ENCODE measurements at places on chromosomes 12 and 14. TPM values are rescaled to one million over a fixed set of nuclear protein-coding genes. Genes with fewer than 3 reads are reported as not detected.

TMCC3 gene
- 34.8 TPM for total RNA-seq

KRT7 gene
- total RNA-seq: not detected

DNA sequence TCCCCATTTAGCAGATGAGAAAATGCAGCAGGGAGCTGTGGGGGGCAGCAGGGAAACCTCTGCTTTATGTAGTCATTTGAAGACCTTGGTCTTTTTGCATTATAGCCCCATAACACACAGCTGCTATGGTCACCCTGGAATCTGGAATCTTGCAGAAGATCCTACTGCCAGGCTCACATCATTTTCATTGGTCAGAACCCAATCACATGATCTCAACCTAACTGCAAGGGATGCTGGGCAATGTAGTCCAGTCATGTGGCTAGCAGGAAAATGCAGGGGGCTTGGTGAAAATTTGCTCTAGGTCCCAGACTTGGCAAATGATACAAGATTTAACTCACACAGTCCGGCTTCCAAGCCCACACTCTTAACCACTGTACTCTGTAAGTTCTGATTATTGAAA is 1028.7 kb downstream of the AACS start:
- no peak for DNase-seq

- DNase-seq: no peak
Observed at GRCh38 chr12:89977405-89978085, 268.9 kb upstream of the ATP2B1 start.

DNA sequence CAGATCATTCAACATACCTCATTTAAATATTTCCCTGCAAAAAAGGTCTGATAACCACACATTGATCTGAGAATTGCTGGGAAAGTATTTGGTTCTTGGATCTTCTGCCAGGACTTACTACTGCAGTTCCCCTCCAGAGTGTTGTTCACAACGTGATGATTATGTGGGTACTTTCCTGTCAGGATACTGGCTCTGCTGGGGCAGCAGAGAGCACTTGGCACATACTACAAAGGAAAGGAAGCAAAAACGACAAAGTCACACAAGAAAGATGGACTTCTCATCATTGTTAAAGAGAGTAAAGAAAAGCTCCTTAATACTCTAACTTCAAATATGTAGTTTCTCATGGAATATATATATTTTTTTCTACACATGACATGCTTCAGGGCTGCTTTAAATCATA is 11.5 kb downstream of the GNS start:
- DNase-seq: no peak

- no peak for DNase-seq
Observed at GRCh38 chr12:20513189-20513588, 144.9 kb downstream of the PDE3A start.

DNA sequence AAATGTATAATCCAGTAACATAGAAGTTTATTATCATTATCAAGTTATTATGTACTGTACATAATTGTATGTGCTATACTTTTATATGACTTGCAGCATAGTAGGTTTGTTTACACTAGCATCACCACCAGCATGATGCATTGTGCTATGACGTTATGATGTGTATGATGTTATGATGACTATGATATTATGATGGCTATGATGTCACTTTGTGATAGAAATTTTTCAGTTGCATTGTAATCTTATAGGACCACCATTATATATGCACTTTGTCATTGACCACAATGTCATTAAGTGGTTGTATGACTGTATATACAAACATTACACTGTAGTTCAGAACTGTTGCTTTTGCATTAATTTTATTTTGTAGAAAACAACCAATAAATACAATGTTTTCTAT is 173.4 kb downstream of the PPFIA2 start:
- no peak for DNase-seq

GRCh38 chr12:4320497-4320852 is 538 bp upstream of the TIGAR start:
- no peak for DNase-seq

DNA sequence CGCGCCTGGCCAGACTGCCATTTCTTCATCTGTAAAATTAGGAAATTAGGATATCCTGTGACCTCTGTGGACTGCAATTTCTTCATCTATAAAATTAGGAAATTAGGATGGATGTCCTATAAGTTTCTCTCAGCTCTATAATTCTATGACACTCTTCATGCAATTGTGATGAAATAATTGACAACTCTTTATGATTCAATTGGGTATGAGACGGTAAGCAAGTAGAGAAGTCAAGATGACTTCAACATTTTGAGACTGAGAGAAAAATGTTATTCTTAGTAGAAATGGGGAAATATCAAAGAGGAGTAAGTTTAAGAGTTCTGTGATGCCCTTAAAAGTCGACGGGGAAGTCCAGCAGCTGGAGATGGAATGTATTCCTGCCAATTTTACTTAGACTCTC is 12.0 kb downstream of the KIAA0586 start:
- no peak for DNase-seq

All from uterus (tissue), 4 donors.